Mesenteric fat pad (tissue), 1 donor: ENCODE measurements at places on chromosomes 2 and 18.

- DNase-seq: no peak
These were observed 132.3 kb upstream of the DLX2 start for GRCh38 chr2:172234716-172235691.

- DNase-seq: no peak
These were observed 92.8 kb downstream of the AQP4 start for GRCh38 chr18:26772691-26773090.

GRCh38 chr2:235270956-235271355 is 222.9 kb upstream of the AGAP1 start:
- no peak for DNase-seq

GRCh38 chr2:79929624-79930023 is 374.9 kb downstream of the LRRTM1 start:
- DNase-seq: no peak

DNA sequence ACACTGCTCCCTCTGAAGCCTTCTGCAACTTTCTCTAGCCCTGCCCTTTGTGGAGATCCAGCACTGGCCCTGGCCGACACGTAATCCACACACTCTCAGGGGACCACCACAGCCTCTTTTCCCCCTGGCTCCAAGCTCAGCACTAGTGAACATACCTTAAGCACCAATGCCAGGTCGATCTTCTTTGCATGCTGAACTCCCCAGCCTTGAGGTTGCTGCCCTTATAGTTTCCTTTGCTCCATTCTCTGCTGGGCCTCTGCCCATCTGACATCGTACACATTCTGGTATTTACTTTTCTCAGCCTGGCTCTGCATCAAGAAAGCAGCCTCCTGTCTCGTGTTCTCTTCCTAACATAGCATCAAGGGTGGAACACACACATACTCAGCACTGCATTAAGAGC is 361.5 kb downstream of the LPIN1 start:
- no peak for DNase-seq

- DNase-seq: no peak
These were observed 6.7 kb downstream of the PELI1 start for GRCh38 chr2:64137567-64137966.

- DNase-seq: no peak
These were observed 130.9 kb upstream of the RND3 start for GRCh38 chr2:150618245-150618895.

DNA sequence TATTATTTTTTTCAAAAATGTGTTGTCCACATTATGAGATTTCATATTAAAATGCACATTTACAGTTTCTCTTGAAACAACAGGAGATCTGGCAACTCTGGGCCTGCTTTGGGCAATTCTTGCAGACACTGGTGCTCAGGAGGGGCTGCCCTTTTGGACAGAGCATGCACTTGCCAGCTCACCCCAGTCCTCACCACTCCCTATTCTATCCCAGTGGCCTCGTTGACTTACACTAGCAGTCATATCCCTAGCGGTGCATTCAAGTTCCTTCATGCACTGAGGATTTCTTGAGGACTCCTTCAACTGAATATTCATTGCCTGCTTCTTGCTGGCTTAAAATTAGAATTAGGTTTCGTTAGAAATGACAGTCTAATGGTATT is 87.9 kb upstream of the FHL2 start:
- no peak for DNase-seq

- no peak for DNase-seq
These were observed 16.5 kb upstream of the EVA1A start for GRCh38 chr2:75577280-75577679.

DNA sequence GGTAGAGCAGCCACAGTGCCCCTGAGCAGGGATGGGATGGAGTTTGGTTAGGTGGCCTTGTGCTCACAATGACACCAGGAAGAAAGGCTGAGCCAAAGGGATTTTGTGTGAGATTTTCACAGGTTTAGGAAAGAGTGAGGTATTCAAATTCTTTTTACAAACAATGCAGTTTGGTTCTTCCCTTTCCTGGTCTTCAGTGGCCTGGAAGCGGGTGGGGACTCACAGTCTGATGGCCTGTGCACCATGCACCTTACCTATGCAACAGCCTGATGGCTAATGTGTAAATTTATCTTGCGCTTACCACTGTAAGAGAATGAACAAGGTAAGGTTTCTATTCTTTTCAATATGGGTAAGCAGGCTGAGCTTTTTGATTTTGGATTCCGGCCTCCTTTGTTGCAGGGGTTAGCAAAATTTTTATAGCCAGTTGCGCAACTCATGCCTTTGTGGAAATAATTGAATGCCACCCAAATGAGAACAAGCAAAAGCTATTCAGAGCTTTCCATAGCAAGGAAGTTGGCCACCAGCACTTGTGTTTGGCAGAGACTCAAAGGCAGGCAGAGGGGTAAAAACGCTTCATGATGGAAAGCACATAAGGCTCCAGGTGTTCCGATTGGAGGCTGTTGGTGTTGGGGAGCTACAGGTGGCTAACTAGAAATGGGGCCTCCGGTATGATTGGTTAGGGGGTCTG is 23.8 kb upstream of the IL1R2 start:
- DNase-seq: no peak

GRCh38 chr2:191555092-191555742 is 122.7 kb upstream of the NABP1 start:
- DNase-seq: no peak

DNA sequence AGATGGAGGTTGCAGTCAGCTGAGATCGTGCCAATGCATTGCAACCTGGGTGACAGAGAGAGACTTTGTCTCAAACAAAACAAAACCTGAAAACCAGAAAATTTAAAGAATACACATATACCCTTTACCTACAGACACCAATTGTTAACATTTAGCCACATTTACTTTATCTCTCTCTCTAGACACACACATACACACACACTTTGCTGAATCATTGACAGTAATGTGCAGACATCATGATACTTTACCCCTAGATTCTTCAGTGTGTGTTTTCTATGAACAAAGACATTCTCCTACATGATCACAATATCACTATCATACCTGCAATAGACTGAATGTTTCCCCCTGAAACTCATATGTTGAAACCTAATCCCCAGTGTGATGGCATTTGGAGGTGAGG is 10.2 kb upstream of the CFLAR start:
- no peak for DNase-seq

DNA sequence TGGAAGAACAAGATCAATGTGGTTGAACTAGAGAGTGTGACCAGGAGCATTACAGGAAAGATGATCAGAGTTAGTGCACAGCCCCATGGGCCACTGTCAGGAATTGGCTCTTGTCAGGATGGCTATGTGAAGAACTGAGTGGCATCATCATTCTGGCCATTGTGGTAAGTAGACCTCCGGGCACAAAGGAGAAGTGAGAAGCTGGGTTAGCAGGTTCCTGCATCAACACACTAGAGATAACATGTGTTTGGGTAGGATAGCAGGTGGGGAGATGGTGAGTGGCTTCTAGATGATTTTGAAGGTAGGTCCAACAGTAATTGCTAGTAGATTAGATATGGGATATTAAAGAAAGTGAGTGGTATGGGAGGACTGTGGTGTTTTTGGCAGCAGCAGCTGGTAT is 408.2 kb downstream of the TSN start:
- no peak for DNase-seq

GRCh38 chr18:210733-211132 is 52.4 kb downstream of the USP14 start:
- no peak for DNase-seq

DNA sequence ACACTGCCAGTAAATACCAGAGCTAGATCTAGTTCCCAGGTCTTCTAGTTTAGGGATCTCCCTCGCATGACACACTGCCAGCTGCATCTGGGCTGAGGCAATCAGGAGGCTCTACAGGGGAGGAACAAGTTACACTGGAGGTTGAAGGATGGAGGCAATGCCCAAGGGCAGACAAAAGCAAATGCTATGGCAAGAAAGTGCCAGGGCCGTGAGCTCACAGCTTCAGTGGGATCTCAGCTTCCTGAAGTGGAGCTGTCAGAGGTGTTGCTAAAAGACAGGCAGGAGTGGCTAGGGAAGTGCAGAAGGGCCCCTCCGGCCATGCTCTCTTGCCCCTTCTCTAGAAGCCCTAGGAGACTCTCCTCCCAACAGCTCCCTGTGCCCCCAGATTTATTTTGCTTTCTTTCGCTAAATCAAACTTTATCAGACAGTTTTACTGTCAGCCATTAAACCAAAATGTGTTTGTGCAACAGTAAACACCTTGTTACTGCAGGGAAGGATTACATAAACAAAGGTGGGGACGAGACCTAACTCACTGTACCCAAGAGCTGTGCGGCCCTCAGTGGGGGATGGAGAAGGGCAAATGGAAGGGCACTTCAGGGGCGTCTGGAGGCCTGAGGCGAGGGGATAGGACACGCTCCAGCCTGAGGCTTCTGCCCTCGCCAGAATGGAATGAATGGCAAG is 39.4 kb upstream of the PKDCC start:
- DNase-seq: no peak

DNA sequence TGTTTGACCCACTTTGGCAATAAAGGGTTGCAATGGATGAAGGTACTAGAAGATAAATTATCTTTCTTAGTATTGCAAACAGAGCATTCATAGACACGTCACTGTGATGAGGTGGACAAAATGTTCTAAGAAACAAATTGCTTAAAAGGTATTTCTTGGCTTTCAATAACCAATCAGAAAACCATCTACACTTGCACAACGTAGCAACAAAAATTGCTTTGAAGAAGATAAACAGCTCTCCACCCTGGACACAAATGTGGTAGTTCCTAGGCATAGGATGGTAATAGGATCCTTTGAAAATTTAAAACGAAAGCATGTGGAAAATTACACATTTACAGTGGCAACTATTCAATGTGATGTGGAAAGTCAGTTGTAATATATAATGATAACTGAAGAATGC is 439.9 kb upstream of the ETAA1 start:
- DNase-seq: no peak

- no peak for DNase-seq
These were observed 3.6 kb downstream of the ZC3H8 start for GRCh38 chr2:112251271-112251670.

DNA sequence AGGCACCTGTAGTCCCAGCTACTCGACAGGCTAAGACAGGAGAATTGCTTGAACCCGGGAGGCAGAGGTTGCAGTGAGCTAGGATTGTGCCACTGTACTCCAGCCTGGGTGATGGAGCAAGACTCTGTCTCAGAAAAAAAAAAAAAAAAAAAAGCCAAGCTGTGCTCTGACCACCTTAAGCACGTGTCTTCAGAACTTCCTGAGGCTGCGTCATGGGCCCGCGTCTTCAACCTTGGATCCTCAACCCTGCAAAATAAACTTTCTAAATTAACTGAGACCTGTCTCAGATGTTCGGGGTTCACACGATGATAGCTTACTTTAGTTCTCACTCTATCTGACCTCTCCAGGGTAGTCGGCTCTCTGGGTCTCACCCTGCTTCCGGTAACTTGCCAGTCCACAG is 65.8 kb upstream of the CABLES1 start:
- DNase-seq: no peak

- DNase-seq: no peak
These were observed 172.4 kb upstream of the KCNH7 start for GRCh38 chr2:163011000-163011399.

DNA sequence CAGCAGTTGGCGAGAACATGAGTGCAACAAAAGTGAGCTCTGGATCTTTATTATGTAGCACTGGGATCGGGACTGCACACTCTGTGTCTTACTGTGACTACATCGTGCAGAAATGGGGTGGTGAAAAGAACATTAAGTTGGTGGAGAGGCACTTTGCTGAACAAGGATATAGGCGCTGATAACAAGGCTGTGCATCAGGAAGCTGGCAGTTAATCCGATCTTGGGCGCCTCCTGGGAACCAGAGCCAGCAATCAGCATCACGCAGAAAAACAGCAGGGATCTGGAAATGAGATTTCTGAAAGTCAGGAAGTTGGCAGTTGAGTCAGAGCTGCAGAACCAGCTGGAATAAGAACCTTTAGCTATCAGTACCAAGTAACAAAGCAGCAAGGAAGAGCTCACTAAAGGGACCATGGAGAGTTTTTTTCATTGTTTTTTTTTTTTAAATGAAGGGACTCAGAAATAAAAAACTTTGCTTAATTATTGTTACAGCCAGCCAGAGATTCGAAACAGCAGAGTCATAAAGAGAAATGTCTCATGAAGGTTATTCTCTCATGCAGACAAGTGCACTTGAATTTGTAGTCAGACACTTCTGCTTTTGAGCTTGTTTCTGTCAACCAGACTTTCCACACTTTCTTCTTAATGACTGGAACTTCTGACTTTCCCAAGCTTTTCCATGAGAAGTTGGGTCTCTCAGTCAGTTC is 22.8 kb upstream of the MYO3B start:
- DNase-seq: no peak

- no peak for DNase-seq
These were observed 316.7 kb downstream of the LRP1B start for GRCh38 chr2:141814150-141814549.

- no peak for DNase-seq
These were observed 31.0 kb downstream of the EIF2AK3 start for GRCh38 chr2:88596141-88596830.

GRCh38 chr2:236576087-236576486 is 6.5 kb downstream of the ACKR3 start:
- DNase-seq: no peak

DNA sequence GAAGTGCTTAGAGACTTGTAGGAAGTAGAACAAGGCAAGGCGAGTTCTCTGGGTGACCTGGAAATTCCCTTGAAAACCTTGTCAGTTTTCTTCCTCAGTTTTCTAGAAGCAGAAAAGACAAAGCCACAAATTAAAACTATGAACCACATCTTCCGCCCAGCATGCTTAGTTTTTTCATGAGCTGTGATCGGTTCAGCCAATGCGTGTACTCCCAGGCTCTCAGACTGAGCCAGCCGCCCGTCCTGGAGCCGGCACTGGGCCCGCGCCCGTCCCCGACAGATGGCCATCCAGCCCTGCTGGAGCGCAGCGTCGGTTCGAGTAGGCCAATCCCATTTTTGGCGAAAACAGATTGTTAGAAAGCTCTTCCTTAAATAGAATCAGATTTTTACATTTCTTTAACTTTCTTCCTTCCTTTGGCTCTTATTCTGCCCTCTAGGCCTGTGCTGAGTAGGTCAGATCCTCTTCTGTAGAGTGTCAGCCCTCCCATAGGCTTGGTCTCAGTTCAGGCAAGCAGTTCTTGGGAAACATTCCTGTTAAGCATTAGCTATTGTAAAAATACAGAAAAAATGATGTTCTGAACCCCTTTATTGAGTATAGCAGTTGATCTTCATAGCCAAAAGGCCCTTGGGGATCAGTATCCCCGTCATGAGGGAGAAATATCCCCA is 112.5 kb downstream of the NCK2 start:
- DNase-seq: no peak

- no peak for DNase-seq
These were observed 539.2 kb downstream of the SLC4A3 start for GRCh38 chr2:220166616-220167015.

- no peak for DNase-seq
These were observed 165.3 kb downstream of the ATAD2B start for GRCh38 chr2:23761638-23762037.

GRCh38 chr2:72130659-72131360 is 16.9 kb downstream of the CYP26B1 start:
- DNase-seq: peak; percentile 87

DNA sequence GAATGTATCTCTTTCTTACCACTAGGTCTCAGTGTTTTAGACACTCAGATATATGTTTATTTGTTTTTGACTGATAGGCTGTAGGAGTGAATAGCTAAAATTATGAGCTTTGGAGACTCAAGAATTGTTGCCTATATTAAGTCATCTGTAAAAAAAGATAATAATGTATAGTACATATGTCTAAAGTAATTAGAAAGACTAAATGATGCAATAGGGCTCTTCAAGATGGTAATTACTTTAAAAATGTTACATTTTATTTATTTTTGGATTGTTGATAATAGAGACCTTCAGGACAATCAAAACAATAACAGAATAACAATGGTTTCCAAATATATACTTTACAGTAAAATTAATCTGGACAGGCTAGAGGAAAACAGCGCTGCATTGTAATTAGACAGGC is 19.9 kb upstream of the SCN7A start:
- DNase-seq: no peak

GRCh38 chr2:9970200-9971044 is 18.9 kb downstream of the GRHL1 start:
- no peak for DNase-seq
